ENCODE measurements at places on chromosomes 5 and 9.

DNA sequence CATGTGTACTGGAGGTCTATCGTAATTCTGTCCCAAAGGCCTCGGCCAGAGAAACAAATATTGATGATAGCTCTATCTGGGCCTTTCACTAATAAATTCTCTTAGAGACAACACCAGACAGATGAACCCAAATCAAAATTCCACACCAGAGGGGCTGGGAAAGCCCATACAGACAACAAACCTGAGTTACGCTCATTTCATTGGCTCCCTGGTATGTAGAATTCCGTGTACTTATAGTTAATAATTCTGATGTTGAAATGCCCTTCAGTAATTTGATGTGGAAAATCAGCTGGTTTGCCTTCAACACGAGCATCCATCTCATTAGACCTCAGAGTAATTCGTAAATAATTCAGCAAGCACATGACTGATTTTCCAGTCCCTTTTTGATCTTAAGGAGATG lies 53.2 kb downstream of the FRMD3 start:
- no peak for DNase-seq

GRCh38 chr9:69272212-69272611 lies 52.8 kb upstream of the ENTREP1 start:
- DNase-seq, result peak; percentile 81

DNA sequence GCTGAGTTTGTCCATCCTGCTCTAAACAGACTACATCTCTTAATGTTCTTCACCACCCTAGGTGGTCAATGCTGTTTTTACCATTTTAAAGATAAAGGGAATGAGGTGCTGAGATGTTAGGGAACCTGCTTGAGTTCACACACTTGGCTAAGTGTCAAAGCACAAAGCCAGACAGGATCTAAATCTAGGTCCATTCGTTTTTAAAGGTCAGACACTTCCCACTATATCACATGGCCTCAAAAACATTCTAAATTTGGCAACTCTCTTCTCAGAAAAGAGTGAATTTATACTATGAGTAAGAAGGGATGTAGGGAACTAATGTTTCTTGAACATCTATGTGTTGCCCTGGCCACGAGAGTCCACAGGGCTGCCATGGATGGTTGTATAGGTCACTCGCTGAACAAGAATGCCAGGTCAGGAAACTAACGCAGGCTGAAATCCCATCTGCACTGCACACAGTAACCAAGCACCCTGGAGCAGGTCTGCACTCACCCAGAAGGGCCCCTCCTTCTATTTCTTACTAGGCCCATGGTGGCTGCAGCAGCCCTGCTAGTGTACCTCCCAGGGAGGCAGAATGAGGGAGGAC lies 213.0 kb downstream of the SPOCK1 start:
- no peak for DNase-seq

DNA sequence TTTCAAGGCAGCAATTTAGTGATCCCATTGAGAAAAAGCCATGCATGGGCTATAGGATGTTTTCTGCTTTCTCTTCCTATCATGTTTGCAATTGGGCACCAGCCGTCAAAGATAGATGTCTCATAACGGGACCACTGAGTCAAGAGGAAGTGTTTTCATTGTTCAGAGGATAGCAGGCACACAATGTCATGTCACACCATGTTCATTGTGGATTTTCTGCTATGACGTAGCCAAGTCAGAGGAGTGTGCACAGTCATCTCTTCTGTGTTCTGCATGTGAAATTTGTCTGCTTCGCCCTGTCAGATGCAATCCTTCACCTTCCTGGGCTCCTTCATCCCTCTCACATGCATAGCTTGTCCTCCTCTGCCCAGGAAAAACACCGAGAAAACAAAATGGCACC lies 106.0 kb downstream of the CD180 start:
- DNase-seq, result no peak

DNA sequence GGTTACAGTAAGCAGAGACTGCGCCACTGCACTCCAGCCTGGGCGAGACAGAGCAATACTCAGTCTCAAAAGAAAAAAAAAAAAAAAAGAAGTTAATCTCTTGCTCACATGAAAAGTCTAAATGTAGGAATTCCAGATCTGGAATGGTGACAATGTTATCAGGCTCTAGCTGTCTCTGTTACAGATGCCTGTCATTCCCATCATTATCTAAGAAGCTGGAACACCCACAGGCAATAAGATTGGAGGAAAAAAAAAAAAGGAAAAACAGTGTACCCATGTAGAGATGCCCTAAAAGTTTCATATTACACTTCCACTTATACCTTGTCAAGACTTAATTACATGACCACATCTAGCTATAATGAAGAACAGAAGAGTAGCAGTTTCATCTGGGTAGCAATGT lies 38.2 kb downstream of the PTBP3 start:
- no peak for DNase-seq

DNA sequence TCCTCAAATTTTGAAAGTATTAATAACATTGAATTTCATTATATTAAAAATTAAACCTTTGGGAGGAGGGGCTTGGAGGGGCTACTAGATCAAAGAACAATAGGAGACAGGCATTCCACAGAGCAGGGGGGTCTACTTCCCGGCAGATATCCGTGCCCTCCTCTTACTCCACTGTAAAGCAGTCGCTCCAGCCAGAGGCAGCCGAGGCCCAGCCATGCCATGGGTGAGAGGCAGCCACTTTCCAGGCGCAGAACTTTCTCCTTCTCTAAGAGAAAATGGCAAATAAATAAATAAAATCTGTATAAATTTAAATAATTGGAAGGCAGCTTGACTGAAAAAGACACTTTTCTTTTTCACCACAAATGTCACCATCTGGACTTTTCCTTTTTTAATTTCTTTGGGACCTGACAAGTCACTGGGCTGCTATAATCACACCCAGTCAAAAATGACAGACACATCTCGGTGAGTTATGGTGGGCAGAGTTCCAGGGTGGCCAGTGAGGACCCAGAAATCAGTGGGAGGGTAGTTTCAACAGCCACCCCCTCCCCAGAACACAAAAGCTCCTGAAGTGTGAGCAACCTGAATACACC lies 302.2 kb upstream of the SMARCA2 start:
- DNase-seq, result no peak

DNA sequence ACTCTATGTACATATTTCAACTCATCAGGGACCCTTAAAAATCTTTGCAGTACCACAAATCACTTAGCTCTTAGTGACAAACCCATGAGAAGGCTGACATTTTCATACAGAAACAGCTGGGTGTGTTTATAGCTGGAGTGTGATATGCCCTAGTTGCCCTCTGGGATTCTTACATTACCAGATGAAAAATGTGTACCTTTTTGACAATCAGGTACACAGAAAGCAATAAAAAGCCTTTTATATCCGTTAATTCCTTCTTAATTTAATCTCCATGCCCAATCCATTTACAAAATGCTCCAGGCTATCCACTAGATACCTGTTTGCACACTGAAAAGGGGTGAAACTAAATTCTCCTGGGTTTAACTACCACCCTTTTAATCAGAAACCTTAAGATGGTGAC lies 222.9 kb downstream of the KIAA0825 start:
- DNase-seq, result no peak

DNA sequence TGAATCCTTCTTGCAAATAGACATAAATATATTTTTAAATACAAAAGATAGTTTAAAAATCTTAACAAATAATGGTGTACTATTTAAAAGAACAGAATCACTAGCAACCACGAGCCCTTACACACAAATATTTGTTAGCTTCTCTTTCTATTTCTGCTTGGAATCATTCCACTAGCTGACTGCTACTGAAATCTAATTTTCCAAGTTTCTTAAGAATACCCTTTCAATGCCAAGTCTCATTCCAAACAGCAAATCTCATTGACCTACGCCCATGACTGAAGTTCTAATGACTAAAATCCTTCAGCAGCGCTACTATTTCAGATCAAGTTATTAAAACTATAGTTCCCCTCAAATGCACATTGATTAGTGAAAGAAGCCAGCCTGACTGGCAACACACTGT lies 13.2 kb upstream of the PPP1R2B start:
- DNase-seq, result no peak

GRCh38 chr5:6187501-6187900 lies 190.8 kb downstream of the MED10 start:
- no peak for DNase-seq

DNA sequence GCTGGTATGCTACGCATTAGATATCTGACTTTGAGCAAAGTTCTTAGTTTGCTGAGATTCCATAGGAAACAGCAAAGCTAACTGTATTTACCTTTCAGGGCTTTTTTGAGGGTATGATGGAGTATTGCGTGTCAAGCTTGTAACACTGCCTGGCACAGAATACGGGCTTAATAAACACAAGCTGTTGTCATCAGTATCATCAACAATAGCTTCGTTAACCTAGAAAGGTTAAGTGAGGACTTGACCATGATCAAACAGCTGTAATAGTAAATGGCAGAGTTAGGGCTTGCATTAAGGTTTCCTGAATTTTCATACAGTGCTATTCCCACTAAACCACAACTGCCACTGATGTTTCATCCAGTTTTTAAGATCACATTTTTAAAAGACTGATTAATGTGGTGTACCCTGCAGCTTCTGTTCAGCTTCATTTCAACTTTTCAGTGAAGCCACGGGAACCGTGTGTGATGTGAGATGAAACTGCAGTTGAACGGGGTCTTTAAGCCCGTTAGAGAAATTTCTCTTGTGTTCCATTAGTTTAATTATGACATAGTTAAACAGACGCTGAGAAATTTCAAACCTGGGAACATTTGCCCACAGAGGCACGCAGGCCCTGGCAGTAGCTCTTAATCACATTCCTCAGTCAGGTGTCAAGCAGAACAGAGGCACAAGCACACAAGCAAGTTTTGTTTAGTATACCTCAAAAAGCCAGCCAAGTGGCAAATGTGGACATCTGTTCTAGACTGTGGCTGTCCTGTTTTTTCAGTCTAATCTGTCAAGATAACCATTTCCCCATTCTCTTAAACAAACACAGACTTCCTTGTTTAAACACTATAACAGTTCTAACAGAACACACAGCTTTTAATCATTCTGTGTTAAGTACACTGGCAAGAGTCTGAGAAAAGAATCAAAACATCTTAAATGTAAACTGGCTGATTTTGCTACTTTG lies 147.1 kb downstream of the ZNF608 start:
- peak; percentile 88 for DNase-seq

DNA sequence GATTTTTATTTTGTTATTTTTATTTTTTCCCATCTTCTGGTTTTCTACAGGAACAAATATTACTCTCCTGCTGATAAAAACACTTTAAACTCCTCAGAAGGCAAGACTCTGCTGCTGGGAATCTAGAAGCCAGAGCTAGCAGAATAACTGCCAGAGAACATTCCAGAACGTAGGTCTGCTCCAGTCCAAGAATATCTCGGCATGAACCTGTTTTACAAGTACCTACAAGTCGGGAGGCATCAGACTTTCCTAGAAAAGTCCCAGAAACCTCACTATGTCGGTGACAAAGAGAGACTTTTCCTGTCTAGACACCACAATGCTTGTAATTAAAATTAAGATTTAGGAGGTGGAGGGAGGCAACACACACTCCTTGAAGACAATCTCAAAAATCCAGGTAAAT lies 41.4 kb downstream of the FABP6 start:
- no peak for DNase-seq

DNA sequence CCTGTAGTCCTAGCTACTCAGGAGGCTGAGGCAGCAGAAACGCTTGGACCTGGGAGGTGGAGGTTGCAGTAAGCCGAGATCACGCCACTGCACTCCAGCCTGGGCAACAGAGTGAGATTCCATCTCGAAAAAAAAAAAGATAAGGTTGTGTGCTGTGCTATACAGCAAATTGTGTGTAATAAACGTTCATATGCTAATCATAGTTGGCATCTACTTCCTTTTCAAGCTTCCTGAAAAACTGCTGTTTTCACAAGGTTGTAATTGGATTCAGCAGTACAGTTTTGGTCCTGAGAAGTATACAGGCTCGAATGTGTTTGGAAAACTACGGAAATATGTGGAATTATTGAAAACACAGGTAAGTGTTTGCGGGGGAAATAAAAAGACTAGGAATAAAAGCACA lies 25.5 kb downstream of the OTULINL start:
- DNase-seq, result no peak

- DNase-seq, result peak; percentile 90
Measured at GRCh38 chr5:53397845-53398244, 82.6 kb upstream of the FST start.

DNA sequence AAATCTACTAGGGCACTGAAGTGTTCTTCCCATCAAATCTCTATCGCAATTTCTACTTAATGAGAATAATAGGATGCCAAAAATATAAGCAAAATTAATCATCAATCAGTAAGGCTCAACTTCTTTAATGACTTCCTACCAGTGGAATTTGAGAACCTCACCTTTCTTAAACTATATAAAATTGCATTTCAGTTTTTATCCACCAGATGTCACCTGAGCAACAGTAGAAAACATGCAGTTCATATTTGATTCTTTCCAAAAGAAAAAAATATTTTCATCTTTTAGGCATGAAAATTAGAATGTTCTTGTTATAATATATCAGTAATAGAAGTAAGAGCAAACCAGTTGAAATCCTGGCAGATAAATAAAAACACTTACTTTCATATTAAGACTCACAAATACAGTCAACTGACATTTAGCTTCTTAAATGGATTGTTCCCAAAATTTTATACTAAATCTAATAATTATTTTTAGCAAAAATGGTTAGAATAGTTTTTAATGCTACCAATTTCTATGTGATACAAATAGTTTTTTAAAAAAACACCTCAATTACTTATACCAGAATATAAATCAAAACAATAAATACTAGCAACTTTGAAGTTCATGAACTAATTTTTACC lies 13.4 kb upstream of the CCDC112 start:
- peak; percentile 66 for DNase-seq

- DNase-seq, result no peak
Measured at GRCh38 chr5:9356351-9356825, 189.5 kb downstream of the SEMA5A start.

DNA sequence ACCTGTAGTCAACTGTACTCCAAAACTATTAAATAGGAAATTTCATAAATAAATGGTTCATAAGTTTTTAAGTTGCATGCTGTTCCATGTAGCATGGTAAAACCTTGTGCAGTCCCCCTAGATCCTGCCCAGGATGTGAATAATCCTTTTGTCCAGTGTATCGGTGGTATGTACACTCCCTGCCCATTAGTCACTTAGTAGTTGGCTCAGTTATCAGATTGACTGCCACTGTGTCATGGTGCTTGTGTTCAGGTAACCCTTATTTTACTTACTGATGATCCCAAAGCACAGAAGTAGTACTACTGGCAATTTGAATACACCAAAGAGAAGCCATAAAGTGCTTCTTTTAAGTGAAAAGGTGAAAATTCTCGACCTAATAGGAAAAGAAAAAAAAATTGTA lies 134.2 kb downstream of the RNF180 start:
- DNase-seq, result no peak

- no peak for DNase-seq
Measured at GRCh38 chr5:121500310-121500709, 351.4 kb upstream of the FTMT start.

- no peak for DNase-seq
Measured at GRCh38 chr5:146390469-146390868, 51.8 kb downstream of the POU4F3 start.

- no peak for DNase-seq
Measured at GRCh38 chr5:2430606-2431005, 320.9 kb downstream of the IRX2 start.

DNA sequence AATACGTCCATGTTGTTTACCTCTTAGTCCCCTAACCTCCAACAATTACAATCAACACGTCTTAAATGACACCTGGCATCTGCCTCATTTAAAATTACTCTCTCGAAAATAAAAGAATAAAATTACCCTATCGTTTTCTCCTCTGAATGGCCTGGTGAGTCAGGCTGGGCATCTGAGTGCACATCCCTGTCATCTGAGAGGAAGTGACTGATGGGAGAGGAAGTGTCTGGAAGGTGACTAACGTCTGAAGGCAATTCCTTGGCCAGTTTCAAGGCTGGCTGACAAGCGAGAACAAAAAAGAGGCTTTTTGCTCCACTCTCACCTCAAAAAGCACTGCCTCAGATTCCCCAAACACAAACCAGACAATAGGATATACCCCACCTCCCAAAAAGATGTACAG lies 57.7 kb downstream of the MAPKAP1 start:
- peak; percentile 72 for DNase-seq
